Kidney (tissue), 22 donors: ENCODE measurements at places on chromosomes 1 and 21. TPM values are rescaled to one million over a fixed set of nuclear protein-coding genes. Genes with fewer than 3 reads are reported as not detected.
A peak's percentile ranks its signal among the peaks of the same experiment; 100 is the strongest.

- H3K4me3 ChIP-seq = no peak overlapping the region
- no peak overlapping the region for H3K27ac ChIP-seq
- no peak for DNase-seq
- peaks cover 10% of the 10 kb centered on the region for H3K4me1 ChIP-seq
Observed at GRCh38 chr1:64484651-64485050, 14.7 kb downstream of the CACHD1 start.

- H3K27ac ChIP-seq = no peak overlapping the region
- H3K4me1 ChIP-seq = no peaks in the 10 kb centered on the region
- H3K36me3 ChIP-seq = no peaks in the 10 kb centered on the region
- no peak for DNase-seq
- no peaks in the 10 kb centered on the region for H3K27me3 ChIP-seq
Observed at GRCh38 chr1:79617777-79618176, 611.2 kb upstream of the ADGRL4 start.

DNA sequence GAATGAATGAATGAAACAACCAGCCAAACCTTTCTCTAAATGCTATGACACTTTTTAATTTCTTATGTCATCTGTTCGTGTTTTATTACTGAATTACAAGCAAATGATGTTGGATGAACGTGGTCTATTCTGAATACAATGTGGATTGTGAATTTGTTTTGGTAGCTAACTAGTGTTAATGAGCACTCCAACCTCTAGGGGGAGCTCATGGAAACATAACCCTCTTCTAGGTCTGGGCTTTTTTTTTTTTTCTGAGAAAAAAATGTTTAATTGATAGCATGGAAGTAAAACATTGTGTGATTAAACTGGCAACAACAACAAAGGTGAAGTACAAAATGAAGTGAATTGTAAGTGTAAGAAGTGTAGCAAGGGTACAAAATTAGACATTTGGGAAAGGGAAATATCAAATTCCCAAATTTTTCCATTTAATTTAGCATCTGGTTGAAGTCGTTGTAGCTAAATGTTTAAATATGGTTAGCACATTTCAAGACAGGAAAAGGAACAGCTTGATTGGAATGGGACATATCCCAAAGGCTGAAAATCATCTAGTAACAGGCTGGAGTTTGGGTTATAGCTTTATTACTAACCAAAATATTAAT lies 42.6 kb upstream of the PTGS2 start:
- H3K36me3 ChIP-seq = no peaks in the 10 kb centered on the region
- H3K27me3 ChIP-seq = no peaks in the 10 kb centered on the region
- H3K27ac ChIP-seq = no peak overlapping the region
- no peak overlapping the region for H3K4me3 ChIP-seq
- no peak for DNase-seq

The S100A4 gene
- total RNA-seq = 141 TPM

The PHLDA3 gene
- 25.6 TPM for total RNA-seq

- H3K27me3 ChIP-seq = peaks cover 44% of the 10 kb centered on the region
- H3K4me1 ChIP-seq = no peaks in the 10 kb centered on the region
- H3K36me3 ChIP-seq = no peaks in the 10 kb centered on the region
- no peak within 1 kb of the TSS for H3K27ac ChIP-seq
- no peak for DNase-seq
- H3K4me3 ChIP-seq = no peak within 1 kb of the TSS
Observed at GRCh38 chr1:115840605-115841460, at the start of gene NHLH2. NHLH2 (minus strand) TSS chr1:115841126; CDS start chr1:115838372, 2,754 bp downstream.

The OR6N1 gene
- total RNA-seq = not detected

The CD53 gene
- total RNA-seq = 70.9 TPM

- DNase-seq = no peak
- peaks cover 41% of the 10 kb centered on the region for H3K36me3 ChIP-seq
- no peaks in the 10 kb centered on the region for H3K4me1 ChIP-seq
- H3K27me3 ChIP-seq = no peaks in the 10 kb centered on the region
- H3K4me3 ChIP-seq = no peak overlapping the region
Observed at GRCh38 chr1:150955280-150955679, 19.4 kb downstream of the CERS2 start.

DNA sequence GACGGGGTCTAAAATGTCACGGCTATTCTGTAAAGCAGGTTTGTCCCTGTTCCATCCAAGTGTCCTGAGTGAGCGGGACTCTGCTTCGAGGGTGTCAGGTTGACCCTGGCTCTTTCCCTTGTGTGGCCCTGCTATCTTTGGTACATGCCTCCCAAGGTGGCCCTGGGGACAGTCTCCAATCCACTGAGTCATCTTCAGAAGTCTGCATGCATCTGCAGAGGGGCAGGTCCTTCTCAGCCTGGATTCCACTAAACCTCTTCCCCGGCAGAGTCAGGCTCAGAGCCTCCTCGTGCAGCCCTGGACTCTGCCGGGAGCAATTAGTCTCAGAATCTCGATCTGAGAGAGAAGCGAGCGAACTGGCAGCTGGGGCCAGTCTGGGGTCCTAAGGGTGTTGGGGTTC lies 50.1 kb upstream of the KCNJ15 start:
- no peak overlapping the region for H3K27ac ChIP-seq
- H3K4me1 ChIP-seq = no peaks in the 10 kb centered on the region
- no peak for DNase-seq
- H3K4me3 ChIP-seq = no peak overlapping the region
- no peaks in the 10 kb centered on the region for H3K27me3 ChIP-seq

GRCh38 chr21:26795866-26796329 lies 49.3 kb downstream of the ADAMTS1 start:
- no peak overlapping the region for H3K4me3 ChIP-seq
- no peaks in the 10 kb centered on the region for H3K36me3 ChIP-seq
- H3K27ac ChIP-seq = no peak overlapping the region
- peak; percentile 33 for DNase-seq

The CASQ2 gene
- total RNA-seq = 2.3 TPM

GRCh38 chr1:157234705-157235273 lies 96.6 kb upstream of the ETV3 start:
- no peaks in the 10 kb centered on the region for H3K36me3 ChIP-seq
- H3K4me3 ChIP-seq = no peak overlapping the region
- no peaks in the 10 kb centered on the region for H3K27me3 ChIP-seq
